SK-N-MC (cell line): ENCODE measurements at places on chromosomes 5 and 9.

GRCh38 chr5:147369742-147370374 is 135.0 kb downstream of the STK32A start:
- no peak for DNase-seq

GRCh38 chr5:143790457-143791112 is 21.4 kb upstream of the HMHB1 start:
- DNase-seq: no peak

DNA sequence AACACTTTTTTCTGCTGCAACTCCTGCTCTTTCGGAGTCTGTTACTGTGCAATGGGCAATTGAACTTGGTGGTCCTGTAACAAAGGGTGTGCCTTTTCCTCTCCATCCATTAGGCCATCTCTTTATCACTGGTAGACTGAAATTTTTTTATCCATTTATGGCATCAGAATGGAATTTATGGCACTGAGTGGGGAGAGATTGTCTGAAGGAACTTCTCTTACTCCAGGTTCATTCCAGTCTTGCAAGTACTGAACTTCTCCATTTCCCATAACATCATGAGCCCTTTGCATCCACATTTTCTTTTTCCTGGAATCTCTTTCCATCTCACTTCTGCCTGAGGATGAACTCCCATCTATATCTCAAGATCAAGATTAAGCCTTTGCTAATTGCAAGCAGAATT is 10.0 kb downstream of the SLC46A2 start:
- DNase-seq: no peak

DNA sequence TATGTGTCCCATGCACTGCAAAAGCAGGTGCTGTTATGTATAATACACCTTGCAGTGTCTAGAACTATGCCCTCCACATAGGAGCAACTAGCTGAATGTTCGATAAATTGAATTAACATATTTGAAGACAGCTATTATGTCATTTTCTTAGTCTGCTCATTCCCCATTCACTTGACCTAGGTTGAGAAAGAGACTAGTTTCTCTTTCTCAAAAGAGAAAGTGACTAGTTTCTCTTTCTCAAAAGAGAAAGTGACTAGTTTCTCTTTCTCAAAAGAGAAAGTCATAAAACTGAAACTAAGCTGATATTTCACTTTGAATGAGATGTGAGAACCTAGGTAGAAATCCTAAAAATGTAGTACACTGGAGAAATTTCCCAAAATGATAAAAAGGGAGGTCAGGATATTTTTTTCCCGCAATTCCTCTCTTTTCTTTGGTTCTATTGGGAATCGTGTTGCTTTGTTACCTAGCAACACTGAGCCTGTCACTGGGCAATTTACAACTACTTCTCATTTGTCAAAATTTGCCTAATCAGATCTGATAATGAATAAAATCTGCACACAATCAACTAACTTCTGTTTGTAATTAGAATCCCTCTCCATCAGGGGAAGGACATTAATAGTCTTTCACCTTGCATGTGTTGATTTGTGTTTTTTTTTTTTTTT is 132.0 kb upstream of the GRIA1 start:
- no peak for DNase-seq

DNA sequence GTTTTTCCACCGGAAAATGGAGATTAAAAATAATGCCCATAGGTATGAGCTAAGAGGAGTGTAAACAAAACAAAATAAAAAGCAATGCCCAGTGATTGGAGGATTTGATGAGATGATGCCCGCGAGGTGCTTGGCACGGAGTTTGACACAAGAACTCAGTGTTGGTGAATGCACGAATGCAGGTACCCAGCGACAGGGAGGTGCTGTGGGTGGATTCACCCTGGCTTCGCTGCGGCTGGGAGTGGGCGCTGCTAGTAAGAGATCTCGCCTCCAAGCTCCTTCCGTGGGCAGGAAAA is 526 bp upstream of the STXBP1 start:
- DNase-seq: no peak
